Activated effector memory CD4-positive, alpha-beta T cell treated with anti-CD3 and anti-CD28 coated beads, Interleukin-2, amount 50 U/mL, for 16 hours (primary cell): ENCODE measurements at places on chromosomes 4 and X.

DNA sequence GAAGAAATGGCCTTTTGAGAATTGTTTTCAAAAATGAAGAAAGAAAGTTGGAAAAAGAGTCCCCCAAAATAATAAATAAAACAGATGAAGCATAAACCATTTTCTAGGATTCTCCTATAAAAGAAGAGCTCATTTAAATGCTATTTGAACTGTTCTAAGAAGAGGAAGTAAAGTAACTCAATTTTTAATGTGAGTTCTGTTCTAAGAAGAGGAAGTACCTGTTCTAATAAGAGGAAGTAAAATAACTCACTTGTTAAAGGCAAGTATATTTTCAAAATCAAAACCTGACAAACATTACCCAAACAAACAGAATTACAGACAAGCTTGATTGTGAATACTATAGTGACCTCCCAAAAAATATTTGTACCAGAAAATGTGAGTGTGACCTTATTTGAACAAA lies 1326.3 kb downstream of the C4orf33 start:
- no peak for DNase-seq

- DNase-seq, result no peak
These were observed 19.3 kb upstream of the SLC9A7 start for GRCh38 chrX:46777971-46778810.

DNA sequence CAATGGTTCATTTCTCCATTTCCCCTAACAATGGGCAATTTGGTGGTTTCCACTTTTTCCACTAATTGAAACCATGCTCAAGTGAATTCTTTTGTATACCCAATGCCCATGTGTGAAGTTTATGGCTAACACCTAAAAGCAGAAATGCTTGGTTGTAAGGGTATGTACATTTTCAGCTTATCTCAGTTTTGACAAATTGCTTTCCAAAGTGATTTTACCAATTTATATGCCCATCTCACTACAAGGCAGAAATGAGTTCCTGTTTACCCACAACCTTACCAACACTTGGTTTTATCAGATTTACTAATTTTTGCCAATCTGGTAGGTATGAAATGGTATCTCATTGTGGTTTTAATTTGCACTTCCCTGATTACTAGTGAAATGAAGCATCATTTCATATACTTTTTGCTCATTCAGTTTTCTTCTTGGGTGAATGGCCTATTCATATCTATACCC lies 14.8 kb downstream of the GPR34 start:
- no peak for DNase-seq

DNA sequence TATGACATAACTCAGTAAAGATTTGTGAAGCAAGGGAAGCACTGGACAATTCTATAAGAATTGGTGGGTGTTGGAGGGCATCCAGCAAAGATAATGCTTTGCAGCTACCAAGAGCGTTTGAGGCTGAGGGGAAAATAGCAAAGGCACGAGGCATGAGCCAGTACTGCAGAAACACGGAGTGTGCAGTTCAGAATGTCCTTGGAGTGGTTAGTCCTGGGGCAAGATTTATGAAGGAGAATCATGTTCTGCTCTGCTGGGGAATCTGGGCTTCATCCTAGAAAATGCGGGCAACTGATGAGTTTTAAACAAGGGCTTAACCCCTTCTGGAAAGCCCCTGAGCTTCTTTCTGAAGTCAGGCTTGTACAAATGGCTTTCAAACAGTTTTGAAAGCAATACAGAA lies 452.5 kb downstream of the IL15 start:
- no peak for DNase-seq

DNA sequence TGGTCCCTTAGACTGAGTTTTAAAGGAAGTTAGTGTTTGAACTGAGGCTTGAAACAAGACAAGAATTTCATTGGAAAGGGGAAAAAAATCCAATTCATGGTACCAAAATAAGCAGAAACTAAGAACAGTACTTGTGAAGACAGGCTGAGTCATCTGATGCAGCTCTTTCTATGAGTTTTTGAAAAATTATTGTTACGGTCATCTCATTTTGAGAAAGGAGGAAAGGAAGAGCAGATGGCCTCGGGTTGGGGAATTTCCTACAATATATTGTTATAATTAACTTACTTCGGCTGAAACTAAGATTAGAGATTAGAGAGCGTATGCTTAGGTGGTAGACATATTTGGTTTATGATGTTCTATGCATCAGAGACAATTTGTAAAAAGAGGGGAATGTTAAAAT lies 2164.8 kb upstream of the AGA start:
- DNase-seq, result no peak

- no peak for DNase-seq
These were observed 34.7 kb downstream of the ADD1 start for GRCh38 chr4:2878346-2878745.

- no peak for DNase-seq
These were observed 54.0 kb upstream of the UGT2B15 start for GRCh38 chr4:68724426-68724825.

GRCh38 chr4:101993002-101993841 lies 202.7 kb downstream of the BANK1 start:
- no peak for DNase-seq

DNA sequence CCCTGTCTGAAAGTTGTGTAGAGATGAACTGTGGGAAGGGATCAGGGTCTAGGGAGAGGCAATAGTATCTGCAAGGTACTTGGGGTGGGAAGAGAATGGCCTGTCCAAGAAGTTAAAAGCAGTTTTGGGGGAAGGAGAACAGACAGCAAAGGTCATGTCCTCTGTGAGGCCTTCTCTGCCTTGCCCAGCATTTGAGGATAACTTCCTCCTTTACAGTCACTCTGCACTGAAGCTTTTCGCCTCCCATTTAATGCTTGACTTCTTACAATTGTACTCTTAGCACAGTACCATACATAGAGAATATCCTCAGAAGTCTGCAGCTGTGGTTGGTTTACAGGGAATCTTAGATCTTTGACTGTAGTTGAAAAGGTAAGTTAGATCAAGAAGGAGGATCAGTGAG lies 121.8 kb upstream of the AP1S2 start:
- no peak for DNase-seq

GRCh38 chr4:108166441-108167315 lies 2.1 kb downstream of the LEF1 start:
- peak; percentile 87 for DNase-seq

DNA sequence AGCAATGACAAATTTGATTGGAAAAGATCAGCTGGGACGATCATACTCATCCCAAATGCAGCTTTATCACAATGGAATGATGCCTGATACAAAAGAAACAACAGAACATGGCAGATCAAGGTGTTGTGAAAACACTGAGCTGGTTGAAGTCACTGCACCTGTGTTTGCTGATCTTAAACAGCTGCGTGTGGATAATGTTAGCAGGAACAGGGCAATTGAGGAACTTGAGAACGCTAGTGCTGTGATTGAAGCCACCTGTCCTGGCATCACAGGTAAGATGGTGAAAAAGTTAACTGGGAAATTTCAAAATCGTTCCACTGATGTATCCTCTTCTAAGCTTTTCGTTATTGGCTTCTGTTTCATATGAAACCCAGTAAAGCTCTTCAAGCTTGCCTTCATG lies 27.4 kb upstream of the SOD3 start:
- DNase-seq, result no peak

- no peak for DNase-seq
These were observed 1.8 kb downstream of the CCDC22 start for GRCh38 chrX:49237060-49237459.

DNA sequence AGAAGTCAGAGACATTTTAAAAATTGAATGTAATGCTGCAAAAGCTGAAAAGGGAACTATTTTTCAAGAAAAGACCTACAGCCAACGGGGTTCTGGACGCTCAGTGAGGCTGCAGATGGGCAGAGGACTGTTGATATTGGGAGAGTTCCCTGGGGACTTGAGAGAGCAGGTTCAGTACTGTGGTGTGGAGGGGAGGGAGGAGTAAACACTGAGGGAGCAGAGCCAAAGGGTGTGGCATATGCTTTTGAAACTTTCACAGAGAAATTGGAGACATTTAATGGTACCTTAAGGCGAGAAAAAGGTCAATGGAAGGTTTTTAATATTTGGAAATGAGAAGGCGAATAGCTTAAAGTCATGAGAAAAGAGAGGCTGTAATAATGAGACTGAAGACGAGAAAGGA lies 62.2 kb upstream of the GPM6A start:
- no peak for DNase-seq
